Lower lobe of right lung (tissue), 2 donors: ENCODE measurements at places on chromosomes 5 and 9. TPM values are rescaled to one million over a fixed set of nuclear protein-coding genes. Genes with fewer than 3 reads are reported as not detected.

Gene ADAMTS6
- 3.0 TPM for total RNA-seq

Gene C9orf153
- total RNA-seq: 0.95 TPM

Gene PHF24
- 1.3 TPM for total RNA-seq

Gene PCBD2
- total RNA-seq: 13.1 TPM

Gene NNT
- 70.9 TPM for total RNA-seq

Gene PIGO
- total RNA-seq: 25.1 TPM

Gene THBS4
- total RNA-seq: 2.9 TPM

Gene IL3
- total RNA-seq: not detected

Gene HTR1A
- total RNA-seq: not detected

Gene GOLGA2
- 82.7 TPM for total RNA-seq

Gene ARL14EPL
- total RNA-seq: not detected

Gene TPRN
- 17.8 TPM for total RNA-seq

Gene IFNA1
- total RNA-seq: 0.62 TPM

Gene SMAD5
- 61.9 TPM for total RNA-seq

Gene SNCB
- total RNA-seq: not detected

Gene N4BP3
- 7.9 TPM for total RNA-seq

Gene C8G
- total RNA-seq: 2.2 TPM
